ENCODE measurements at places on chromosomes 1 and 21.

- no peak for DNase-seq
These were observed 101.5 kb upstream of the ARHGEF16 start for GRCh38 chr1:3352952-3353331.

GRCh38 chr1:68788762-68789161 is 291.9 kb upstream of the DEPDC1 start:
- no peak for DNase-seq

DNA sequence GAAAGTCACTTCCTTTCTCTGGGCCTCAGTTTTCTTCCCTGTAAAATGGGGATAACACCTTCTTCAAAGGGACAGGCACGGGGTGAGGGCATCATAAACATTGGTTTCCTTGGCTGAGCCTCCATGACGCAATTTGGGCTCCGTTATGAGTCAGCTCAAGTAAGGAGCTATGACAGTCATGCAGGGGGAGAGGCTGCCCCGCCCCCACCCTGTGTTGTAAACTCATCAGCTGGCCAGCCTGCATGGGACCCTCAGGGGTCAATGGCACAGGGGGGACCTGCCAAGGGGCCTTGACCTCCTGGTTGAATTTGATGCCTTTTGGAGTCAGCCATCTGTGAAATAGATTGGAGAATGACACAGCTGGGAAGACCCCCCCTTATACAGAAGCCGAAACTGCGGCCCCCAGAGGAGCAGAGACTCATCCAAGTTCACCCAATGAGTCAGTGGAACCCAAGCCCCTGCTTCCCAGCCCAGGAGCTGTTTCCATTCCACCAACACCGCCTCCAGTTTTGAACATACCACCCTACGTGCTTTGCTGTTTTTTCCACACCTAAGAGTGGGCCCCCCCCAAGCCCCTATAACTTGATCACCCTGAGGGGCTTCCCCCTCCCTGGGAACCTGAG is 36.8 kb upstream of the RUNX3 start:
- peak; percentile 63 for DNase-seq

GRCh38 chr1:109631513-109632505 is 12.2 kb downstream of the AMPD2 start:
- no peak for DNase-seq

- DNase-seq = no peak
These were observed 92.6 kb upstream of the ACTRT2 start for GRCh38 chr1:2928366-2929325.

- no peak for DNase-seq
These were observed 10.6 kb downstream of the NASP start for GRCh38 chr1:45594412-45594811.

- DNase-seq = no peak
These were observed 116.1 kb upstream of the GORAB start for GRCh38 chr1:170415710-170416372.

DNA sequence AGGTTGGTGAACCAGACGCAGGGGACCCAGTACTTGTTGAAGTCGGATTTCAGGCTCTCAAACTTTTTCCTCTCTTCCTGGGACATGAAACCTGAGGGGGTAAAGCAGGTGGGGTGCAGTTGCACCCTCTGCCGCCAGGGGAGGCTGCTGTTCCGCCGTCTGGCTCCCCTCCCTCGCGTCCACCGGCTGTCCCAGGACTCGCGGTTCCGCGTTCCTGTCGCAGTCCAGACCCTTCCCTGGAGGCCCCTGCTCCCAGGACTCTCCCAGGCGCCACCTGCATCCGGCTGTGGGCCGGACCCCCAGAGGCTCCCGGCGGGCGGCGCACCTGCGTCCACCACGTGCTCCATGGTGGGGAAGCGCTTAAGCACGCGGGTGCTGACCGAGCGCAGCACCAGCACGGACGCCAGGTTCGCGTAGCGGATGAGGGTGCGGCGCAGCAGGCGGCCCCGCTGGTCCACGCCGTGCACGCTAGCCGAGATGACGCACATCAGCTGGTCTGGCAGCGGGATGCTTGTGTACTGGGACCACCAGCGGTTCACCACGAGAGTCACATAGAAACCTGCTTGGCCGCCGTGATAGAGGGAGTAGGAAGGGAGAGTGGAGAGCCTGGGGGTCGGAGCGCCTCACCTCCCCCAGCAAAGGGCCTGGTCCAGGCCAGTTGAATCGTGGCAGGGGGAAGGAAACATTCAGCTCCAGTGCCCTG is 1.7 kb downstream of the BEST4 start:
- peak; percentile 73 for DNase-seq

DNA sequence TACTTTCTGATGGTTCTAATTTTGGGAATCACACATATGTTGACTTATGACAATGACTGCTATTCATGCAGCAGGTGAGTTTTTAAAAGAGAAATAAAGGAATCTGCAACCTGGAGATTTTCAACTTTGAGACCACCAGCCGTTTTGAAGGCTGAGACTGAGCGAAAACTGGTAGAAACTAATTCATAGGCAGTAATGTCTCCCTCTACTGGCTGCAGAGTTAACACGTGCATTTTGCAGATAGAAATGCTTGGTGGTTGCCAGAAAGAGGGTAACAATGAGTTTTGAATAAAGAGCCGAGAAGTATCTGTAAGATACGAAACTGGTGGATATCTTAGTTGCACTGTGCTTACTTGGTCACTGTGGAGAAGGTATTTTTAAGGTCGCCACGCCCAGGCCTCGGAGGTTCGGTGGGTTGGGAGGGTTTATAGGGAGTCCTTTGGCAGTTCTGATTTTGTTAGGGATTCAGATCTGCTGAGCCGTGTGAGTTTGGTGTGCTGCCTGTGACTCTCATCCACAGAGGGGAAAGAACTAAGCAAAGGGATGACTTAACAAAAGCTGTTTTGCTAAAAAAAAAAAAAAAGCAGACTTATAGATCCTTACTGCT is 83.0 kb downstream of the RYR2 start:
- DNase-seq = no peak

GRCh38 chr1:36729716-36730510 is 247.2 kb upstream of the CSF3R start:
- no peak for DNase-seq

GRCh38 chr1:226092965-226093364 is 30.4 kb downstream of the H3-3A start:
- no peak for DNase-seq

GRCh38 chr1:179025125-179025974 is at the start of gene FAM20B:
Gene FAM20B, plus strand, starts transcription at chr1:179025894. Its CDS starts 17,954 bp downstream, at chr1:179043848.
- peak; percentile 88 for DNase-seq

DNA sequence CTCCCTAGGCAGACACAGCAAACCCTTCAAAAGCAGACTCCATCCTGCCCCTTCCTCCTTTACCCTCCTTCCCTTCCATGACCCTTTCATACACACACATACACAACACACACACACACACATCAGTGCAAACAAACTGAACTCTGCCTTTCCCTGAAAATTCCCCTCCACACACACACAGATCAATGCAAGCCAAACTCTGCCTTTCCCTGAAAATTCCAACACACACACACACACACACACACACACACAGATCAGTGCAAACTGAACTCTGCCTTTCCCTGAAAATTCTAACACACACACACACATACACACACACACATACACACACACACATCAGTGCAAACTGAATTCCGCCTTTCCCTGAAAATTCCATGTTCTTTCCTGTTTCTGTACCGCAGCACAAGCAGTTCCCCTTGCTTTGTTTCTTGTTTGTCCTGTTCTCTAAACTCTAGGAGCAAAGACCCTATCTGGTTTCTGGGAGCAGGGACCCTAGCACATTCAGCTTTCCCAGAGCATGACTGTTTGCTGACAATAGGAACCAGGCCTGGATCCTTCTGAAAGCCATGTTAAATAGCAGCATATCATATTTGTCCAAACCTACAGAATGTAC is 91.0 kb downstream of the PTPN14 start:
- no peak for DNase-seq

DNA sequence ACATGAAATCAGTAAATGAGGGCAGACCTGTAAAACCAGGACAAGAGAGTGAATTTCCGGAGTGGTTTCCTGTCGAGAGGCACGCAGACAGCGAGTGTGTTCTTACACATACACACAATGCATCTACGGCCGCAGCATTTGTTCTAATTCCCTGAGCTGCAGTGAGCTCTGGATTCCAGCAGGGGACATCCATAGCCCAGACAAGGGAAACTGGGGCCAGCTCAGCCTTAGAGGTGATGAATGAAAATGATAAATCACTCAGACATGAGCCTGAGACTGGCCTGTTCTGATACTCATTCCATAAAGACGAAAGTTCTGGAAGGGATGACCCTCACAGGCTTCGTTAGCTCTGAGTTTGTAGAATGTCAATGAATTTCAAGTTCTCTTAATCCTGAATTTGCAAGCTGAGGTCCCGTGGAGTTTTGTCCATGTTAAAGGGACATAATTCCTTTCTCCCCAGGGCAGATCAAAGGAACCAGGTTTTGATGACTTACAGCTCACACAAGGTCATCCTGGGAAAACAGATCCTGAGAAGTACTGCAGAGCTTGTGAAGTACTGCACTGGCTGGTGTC is 207.9 kb upstream of the C1orf87 start:
- DNase-seq = no peak

GRCh38 chr1:46411010-46411405 is 16.9 kb downstream of the FAAH start:
- no peak for DNase-seq

GRCh38 chr1:38560457-38560856 is 299.1 kb downstream of the RRAGC start:
- no peak for DNase-seq

- DNase-seq = no peak
These were observed 759 bp downstream of the SMYD3 start for GRCh38 chr1:246506367-246506673.

GRCh38 chr1:6417961-6418667 is 1.6 kb downstream of the HES2 start:
- no peak for DNase-seq

- DNase-seq = no peak
These were observed 5.2 kb upstream of the VTCN1 start for GRCh38 chr1:117215733-117216462.

- no peak for DNase-seq
These were observed 67.4 kb upstream of the CASZ1 start for GRCh38 chr1:10863886-10864285.

GRCh38 chr1:58620926-58621325 is 43.9 kb upstream of the TACSTD2 start:
- DNase-seq = no peak

- no peak for DNase-seq
These were observed 26.3 kb downstream of the KIAA0319L start for GRCh38 chr1:35530946-35531345.

- DNase-seq = peak; percentile 25
These were observed 2.5 kb upstream of the LMO4 start for GRCh38 chr1:87325982-87326738.

- DNase-seq = no peak
These were observed 37.5 kb upstream of the LAMC2 start for GRCh38 chr1:183148599-183148998.

GRCh38 chr1:171566467-171566866 is 55.6 kb upstream of the MYOCOS start:
- no peak for DNase-seq

- no peak for DNase-seq
These were observed 41.5 kb downstream of the LGR6 start for GRCh38 chr1:202235003-202235660.

DNA sequence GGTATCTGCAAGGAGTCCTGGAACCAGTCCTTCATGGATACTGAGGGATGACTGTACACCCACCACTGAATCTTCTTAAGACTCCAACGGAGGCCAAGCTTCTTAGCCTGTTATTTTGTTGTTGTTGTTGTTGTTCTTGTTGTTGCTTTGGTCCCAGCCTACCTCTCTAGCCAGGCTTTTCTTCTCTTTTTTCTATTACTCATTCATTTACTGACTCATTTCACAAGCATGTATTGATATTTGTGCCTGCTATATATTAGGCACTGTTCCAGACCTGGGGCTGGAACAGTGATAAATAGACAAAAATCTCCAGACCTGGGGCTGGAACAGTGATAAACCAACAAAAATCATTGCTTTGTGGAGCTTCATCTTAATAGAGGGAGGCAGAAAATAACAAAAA is 20.4 kb downstream of the CENPF start:
- DNase-seq = no peak
